ENCODE measurements at places on chromosomes 4 and X. TPM values are rescaled to one million over a fixed set of nuclear protein-coding genes. Genes with fewer than 3 reads are reported as not detected.

RBM47 gene
- 51.7 TPM for total RNA-seq

PNMA5 gene
- total RNA-seq, result 13.9 TPM

DNA sequence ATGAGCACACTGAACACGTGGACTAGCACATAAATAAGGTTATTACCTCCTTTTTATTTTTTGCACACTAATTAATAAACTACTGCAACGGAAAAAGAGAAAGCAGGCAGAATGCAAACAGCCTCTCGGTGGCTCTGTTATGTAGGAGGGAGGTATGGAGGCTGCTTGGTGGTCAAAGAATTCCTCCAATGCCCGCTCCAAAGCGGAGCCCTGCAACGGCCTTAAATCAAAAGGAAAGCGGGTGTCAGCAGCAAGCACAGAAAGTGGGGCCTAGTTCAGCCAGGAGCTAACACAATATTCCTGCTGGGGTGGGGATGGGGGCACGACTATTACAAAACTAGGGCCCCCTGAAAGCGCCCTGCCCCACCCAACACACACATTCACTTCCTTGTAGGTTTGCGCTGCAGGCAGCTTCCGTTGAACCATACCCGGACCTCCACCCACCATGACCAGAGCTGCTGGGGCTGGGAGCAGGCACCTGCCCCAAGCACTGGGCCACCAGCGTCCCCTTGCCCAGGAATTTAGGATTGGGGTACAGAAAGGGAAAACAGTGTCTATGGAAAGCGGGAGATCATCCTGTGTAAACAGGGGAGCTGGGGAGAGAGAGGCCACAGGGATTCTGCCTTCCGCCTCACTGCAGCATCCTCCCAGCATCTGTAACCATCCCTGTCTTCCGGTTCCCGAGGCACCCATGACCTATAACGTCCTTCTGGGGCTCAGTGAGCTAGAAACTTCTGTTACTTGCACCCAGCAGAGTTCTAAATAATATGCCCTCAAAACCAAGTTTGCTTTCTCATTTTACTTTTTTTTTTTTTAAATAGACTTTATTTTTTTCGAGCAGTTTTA lies 57.1 kb upstream of the DDX3X start:
- no peak for DNase-seq

DNA sequence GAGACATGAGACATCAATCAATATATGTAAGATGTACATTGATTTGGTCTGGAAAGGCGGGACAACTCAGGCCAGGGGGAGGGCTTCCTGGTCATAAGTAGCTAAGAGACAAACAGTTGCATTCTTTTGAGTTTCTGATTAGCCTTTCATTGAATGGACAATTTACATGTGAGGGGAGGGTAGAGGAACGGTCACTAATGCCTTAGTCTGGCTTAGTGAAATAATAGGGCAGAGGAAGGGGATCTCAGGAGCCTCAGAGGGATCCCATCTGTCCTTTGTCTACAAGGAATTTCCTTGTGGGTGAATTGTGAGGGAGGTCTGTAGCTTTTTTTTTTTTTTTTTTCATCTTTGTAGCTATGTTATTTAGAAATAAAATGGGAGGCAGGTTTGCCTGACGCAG lies 88.3 kb downstream of the GK start:
- DNase-seq, result no peak

DNA sequence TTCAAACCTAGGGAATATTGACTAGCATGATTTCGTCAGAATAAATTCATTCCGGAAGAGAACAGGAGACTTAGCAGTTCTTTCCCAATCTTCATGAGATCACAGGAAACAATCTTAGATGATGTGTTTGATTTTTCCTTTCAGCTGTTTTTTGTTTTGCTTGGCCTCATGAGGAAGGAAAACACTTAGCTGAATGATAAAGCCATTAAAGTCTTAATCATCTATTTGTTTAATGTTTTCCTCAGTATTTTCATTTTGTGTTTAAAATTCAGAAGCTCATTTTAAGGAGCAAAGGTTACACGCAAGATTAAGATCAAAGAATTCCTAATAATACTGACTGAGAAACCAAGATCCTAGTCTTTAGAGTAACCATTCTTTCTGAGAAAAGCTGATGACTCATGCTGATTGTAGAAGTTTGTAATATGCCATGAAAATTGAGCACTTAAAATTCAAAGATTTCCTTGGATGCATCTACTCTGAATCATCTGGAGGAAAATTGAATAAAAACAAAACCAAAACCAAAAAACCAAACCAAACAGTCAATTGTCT lies 15.4 kb upstream of the TBC1D19 start:
- no peak for DNase-seq

GRCh38 chrX:40875476-40875875 lies 140.1 kb upstream of the MED14 start:
- DNase-seq, result no peak

DNA sequence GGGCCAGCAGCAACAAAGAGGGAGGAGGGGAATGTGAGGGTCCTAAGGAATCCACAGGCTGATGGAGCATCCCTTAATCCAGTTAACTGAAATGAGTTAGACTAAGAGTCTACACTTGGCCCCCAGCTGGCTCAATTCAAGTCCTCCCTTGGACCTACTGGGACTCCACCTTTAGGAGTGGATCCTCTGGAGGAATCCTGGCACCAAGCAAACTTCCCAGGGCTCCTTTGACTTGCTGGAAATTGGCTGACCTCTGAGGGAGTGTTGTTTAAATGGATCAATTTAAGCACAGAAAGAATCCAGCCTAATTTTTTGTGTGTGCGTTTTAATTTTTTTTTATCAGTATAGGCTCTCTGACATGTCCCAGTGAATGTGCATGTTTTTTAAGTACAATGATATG lies 114.7 kb downstream of the SHROOM3 start:
- no peak for DNase-seq

TEX13D gene
- total RNA-seq, result 8.2 TPM

- no peak for DNase-seq
These were observed 563.7 kb upstream of the PRKX start for GRCh38 chrX:4277122-4277521.

NPY5R gene
- total RNA-seq, result 1.5 TPM

- DNase-seq, result no peak
These were observed 11.0 kb downstream of the PKD2 start for GRCh38 chr4:88018466-88018865.

HSD17B11 gene
- 22.7 TPM for total RNA-seq

- no peak for DNase-seq
These were observed 24.5 kb downstream of the CETN2 start for GRCh38 chrX:152806035-152806434.

- no peak for DNase-seq
These were observed 48.1 kb upstream of the HMX1 start for GRCh38 chr4:8919651-8920288.

DNA sequence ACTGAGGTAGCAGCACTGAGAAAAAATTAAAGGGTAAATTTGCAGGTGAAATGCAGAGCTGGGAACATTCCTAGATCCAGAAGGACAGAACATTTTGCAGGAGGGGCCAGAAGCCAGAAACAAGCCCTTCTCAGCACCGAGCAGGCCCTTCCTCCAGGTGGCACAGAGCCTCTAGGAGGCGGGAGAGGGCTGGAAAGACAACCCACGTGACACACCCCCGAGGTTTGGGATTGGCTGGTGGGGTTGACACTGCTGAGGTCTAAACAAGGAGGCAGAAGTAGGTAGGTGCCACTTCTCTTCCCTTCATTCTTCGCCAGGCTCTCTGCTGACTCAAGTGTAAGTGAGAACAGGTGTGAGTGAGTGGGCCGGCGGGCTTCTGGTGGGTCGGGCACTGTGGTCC lies at the start of gene PAGE4:
PAGE4 (plus strand) TSS at position 288 of the 400 bp plus-strand sequence. CDS start 1,126 bp downstream, outside the sequence.
- peak; percentile 14 for DNase-seq

CABS1 gene
- 66.2 TPM for total RNA-seq

FHL1 gene
- 92.5 TPM for total RNA-seq

DNA sequence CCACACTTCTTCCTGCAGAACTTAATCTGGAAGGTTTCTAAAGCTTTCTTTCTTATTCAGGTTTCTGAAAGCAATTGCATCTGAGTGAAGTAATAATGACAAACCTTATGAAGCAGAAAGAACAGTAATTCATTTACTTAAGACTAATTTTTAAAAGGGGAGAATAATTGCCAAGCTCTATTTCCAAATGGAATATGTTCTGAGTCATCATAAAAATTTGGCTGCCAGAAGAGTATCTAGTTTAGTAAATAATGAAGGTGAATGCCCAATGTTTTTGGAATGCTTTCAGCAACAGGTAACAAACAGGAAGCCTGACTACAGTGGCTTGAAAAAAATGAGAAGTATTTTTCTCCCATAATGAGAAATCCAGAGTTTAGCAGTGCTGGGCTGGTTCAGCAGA lies 227.3 kb upstream of the TET2 start:
- no peak for DNase-seq

GRCh38 chr4:78566834-78567499 lies 15.4 kb downstream of the ANXA3 start:
- DNase-seq, result no peak

GRCh38 chrX:105696870-105697269 lies 125.5 kb upstream of the NRK start:
- DNase-seq, result no peak

SMARCAD1 gene
- total RNA-seq, result 35.6 TPM

GRCh38 chrX:48086082-48086481 lies 14.6 kb upstream of the ZNF630 start:
- no peak for DNase-seq

- no peak for DNase-seq
These were observed 25.9 kb downstream of the TIGD2 start for GRCh38 chr4:89137231-89137630.

DNA sequence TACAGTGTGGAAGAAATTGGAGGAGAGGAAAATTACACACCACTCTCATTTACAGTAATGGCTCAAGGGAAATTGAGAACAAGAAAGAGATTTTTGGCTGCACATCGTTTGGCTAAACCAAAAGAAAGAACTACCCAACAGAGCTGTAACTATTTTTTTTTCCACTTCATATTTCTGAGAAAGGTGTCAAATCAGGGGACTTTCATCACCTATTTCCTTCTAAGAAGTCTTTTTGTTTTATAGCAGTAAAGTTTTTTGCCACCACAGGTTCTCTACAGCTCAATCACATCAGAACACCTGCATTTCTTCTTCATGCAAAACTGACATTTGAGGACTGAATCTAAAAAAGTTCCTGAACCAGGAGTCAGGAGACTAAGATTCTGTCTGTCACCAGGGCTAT lies 57.5 kb upstream of the TNIP3 start:
- DNase-seq, result no peak

DNA sequence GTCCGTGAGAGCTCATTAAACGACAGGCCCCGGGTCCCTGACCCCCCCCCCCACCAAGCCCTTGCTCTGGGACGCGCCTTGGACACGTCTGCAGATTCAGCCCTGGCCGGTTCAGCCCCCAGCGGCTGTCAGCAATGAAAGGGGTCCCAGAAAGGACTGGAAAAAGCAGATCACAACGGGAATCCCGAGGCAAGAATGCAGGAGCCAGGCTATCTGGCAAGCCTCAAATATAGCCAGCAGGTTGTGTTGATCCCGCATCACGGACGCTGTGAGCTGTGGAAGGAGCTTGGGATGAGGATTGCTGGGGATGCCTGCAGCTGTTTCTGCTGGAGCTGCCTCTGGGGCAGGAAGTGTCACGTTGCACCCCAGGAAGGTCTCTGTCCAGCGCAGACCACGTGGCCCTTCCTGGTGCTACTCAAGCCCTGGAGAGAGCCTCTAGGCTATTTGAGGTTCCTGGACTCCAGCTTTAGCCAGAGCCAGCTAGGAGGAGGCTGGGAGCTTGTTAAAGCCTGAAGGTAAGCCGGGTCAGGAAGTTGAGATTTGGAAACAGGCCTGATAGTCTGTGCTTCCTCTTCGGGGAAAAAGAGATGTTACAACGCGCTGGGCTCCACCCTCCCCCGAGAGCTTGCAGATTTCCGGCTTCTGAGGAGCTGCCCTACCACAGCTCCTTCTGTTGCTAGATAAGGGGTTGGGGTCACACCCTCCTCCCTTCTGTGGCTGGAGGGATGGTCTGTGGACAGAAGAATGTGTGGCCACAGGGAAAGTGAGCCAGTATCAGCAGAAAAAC lies 19.3 kb upstream of the CSF2RA start:
- DNase-seq, result peak; percentile 47

GRCh38 chrX:50202539-50202938 lies 1.7 kb upstream of the AKAP4 start:
- DNase-seq, result no peak

DNA sequence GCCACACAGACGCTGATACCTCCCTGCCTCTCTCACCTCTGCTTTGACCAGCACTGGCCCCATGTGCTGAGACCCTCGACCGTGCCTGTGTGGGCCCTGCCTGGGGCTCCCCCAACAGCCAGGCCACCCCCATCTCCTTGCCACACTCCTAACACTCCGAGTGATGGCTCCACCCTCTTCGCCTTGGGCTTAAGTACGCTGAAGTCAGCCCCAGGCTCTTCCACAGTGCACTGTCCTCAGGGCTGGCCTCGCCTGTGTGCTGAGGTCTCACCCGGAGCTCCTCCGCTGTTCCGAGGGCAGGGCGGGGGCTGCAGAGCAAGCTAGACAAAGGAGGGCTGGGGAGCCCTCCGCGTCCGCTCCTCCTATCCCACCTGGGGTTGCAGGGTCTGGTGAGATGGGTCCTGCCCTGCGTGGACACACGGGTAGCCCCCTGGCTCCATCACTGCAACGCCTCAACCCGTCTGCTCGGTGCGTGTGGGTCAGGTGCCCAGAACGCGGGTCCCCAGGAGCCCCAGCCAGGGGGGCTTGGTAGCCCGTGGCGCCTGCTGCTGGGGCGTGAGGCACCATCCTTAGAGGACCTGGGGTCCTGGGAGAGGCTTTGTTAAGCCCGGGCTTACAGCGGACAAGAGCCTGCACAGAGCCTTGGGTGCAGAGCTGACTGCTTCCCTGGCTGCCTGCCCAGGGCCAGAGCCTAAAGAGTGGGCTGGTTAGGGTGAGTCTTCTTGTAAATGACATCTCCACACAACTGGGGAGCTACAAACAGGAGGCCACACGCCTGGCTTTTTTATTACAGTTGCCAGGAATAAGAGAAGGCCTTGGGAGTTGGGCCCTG lies 42.6 kb upstream of the NKX1-1 start:
- DNase-seq, result no peak

HNRNPD gene
- 114 TPM for total RNA-seq

DNA sequence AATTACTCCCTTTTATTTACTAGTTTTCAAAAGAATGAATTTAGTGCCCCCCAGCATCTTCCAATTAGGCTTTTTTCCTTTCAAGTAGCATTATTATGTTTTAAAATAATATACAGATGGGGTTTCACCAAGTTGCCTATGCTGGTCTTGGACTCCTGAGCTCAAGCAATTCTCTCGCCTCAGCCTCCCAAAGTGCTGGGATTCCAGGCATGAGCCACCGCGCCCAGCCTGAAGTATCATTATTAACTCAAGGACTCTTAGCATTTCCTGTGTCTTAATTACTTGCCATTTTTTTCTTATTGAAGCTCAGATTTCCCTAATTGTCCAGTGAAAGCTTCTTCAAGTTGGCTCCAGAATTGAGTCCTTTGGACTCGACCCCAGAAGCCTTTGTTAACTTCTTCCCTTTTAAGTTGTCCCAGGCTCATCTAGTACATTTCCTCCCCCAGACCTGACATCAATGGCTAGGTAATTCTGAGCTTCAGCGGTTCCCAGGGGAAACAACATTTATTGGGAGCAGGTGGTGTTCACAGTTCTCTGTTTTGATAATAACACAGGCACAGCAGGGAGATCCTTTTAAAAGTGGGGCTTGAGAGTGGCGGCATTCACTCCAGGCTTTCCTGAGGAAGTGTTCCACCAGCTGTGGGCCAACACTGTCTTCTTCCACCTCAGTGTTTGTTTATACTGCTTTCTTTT lies 10.0 kb downstream of the SAT1 start:
- no peak for DNase-seq

- no peak for DNase-seq
These were observed 228.9 kb downstream of the LHFPL1 start for GRCh38 chrX:112450810-112451209.

DCAF8L2 gene
- total RNA-seq, result 175 TPM

GRCh38 chr4:1033840-1034551 lies 22.6 kb downstream of the FGFRL1 start:
- DNase-seq, result peak; percentile 49

IQCM gene
- 10.7 TPM for total RNA-seq

All from testis (tissue), 5 donors.